ENCODE measurements at places on chromosomes 2 and 18. TPM values are rescaled to one million over a fixed set of nuclear protein-coding genes. Genes with fewer than 3 reads are reported as not detected.

The TP53I3 gene
- 0.94 TPM for total RNA-seq

DNA sequence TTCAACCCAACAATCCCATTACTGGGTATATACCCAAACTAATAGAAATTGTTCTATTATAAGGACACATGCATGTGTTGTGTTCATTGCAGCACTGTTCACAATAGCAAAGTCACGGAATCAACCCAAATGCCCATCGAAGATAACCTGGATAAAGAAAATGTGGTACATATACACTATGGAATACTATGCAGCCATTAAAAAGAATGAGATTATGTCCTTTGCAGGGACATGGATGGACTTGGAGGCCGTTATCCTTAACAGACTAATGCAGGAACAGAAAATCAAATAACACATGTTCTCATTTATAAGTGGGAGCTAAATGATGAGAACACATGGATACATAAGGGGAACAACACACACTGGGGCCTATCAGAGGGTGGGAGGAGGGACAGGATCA is 65.8 kb downstream of the CCDC138 start:
- DNase-seq: no peak

The IMMT gene
- total RNA-seq: 172 TPM

The PLB1 gene
- total RNA-seq: 0.85 TPM

- DNase-seq: peak; percentile 50
Measured at GRCh38 chr2:54503192-54503591, 47.1 kb downstream of the SPTBN1 start.

DNA sequence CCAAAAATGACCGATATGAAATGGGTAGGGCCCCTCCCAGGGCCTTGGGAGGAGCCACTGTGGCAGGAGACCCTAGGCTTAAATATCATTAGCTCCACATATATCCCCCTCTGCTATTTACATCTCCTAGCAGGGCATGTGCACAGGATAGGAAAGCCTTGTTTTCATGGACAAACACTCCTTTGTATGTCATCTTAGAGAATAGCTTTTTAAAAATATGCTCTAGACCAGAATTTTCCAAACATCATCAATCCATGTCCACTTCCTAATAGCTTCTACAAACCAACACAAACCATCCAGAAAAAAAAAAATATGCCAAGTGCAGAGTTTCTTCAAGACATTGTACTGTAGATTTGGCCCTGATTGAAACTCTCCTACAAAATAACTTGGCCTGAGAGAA is 10.8 kb downstream of the DAPL1 start:
- DNase-seq: no peak

- no peak for DNase-seq
Measured at GRCh38 chr2:52342458-52342857, 1310.5 kb upstream of the NRXN1 start.

DNA sequence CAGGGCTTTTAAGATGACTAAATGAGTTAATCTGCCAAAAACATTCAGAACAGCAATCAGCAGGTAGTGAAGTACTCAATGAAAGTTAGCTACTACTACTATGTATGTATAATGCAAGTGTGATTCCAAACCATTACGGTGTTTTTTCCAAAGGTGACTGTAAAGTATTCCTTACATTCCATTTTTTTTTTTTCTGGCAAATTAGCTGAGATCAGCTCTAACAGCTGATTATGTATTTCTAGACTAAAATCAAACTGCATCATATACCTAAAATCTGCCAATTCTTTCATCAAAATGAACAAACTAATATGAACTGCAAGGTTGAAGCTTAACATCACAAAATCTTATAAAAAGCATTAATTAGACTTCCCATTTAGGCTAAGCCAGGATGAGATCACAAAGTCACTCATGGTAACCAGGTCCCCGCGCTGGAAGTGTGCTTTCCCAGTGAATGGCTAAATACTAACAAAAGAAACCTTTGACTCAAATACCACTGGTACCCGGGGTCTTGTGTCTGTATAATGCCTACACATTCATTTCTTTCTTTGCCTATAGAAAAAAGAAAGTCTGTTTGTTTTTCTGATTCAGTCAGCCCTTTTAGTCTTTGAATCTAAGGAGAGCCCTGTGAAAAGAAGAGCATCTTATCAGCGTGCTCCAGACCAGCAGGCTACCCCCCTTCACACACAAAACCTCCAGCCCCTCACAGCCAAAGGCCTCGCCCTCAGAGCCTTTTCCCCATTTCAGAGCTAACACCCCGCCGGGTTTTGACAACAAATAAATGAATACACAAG is 88.3 kb downstream of the RBMS1 start:
- DNase-seq: peak; percentile 40

GRCh38 chr2:46812361-46813019 is 103.1 kb downstream of the MCFD2 start:
- DNase-seq: no peak

DNA sequence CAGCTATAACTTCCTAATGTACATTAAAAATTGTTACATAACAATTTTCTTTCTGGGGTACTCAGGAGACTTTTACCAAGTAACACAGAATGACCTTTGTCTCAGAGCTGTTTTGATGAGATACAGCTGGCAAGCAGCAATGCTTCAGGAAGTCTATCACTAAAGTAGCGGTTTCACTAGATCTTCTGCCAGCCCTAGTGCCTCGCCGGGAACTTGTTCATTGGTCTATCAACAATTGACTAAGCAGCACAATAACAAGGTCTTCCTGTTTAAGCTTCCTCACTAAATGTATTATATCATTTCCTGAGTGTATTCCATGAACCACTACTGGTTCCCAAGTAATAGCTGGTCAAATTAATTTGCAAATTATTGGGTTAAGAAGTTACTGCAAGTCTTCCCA is 69.2 kb downstream of the TRIP12 start:
- peak; percentile 65 for DNase-seq

GRCh38 chr2:136254681-136255080 is 136.7 kb upstream of the CXCR4 start:
- DNase-seq: no peak

- no peak for DNase-seq
Measured at GRCh38 chr2:38692636-38693318, 26.9 kb downstream of the GALM start.

DNA sequence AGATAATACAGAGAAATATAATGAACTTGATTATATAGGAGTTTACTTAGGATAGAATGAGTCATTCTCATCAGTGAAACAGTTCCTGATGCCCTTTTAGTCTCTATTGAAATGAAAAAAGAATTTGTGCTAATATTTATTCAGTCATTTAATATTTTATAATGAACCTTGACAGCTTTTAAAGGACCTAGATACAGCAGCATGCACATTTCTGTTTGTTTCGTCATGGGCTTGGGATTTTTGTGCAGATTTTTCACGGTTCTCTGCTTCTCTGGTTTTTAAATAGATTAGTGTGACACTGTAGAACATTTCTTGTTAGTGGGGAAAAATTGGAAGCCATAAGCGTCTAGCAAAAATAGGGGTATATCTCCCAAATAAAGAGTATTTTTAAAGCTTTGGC is 60.7 kb downstream of the NABP1 start:
- no peak for DNase-seq

The CCDC141 gene
- total RNA-seq: 1.3 TPM

- no peak for DNase-seq
Measured at GRCh38 chr2:80222644-80223043, 81.9 kb downstream of the LRRTM1 start.

Measured in activated CD4-positive, alpha-beta memory T cell treated with anti-CD3 and anti-CD28 coated beads for 36 hours (primary cell).